ENCODE measurements at places on chromosomes 13 and 19.

DNA sequence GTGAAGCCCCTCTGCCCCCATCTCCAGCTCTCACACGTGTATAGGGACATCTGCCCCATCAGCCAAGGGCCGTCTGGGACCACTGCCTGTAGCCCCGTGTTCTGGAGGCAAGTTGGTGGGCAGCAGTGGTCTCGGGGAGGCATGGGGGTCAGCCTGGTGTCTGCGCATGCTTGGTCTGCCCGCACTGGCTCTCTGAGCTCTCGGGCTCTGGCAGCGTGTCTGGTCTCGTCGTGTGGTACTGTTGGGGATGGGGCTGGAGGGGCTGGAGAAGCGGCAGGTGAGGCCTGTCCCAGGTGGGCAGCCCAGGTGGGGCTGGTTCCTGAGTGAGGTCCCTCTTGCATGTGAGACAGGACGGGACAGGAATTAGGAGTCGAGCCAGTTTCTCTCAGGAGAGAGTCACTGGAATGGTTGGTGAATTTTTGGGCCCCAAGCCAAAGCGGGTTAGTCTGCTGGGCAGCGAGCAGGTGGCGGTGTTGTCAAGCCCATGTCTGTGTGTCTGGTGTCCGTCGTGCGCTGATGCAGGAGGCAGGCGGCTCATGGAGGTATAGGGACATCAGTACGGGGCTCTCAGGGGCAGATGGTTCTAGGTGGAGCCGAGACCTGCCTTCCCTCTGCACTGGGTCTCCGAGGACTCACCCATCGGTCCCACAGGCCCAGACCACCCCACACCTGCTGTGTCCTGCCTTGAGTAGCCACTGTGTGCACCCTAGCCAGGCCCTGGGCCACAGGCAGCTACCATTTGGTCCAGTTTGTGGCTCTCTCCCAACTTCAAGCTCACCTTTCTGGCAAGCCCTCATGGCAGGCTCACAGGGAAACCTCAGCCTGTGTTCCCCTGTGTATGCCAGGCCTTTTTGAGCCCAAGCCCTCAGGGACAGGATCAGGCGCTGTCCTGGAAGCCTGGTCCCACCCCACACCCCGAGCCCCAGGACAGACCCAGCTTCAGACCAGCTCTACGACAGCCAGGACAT lies 18.2 kb downstream of the COMP start:
- DNase-seq, result no peak

- no peak for DNase-seq
Measured at GRCh38 chr19:30752201-30752600, 380.0 kb downstream of the ZNF536 start.

DNA sequence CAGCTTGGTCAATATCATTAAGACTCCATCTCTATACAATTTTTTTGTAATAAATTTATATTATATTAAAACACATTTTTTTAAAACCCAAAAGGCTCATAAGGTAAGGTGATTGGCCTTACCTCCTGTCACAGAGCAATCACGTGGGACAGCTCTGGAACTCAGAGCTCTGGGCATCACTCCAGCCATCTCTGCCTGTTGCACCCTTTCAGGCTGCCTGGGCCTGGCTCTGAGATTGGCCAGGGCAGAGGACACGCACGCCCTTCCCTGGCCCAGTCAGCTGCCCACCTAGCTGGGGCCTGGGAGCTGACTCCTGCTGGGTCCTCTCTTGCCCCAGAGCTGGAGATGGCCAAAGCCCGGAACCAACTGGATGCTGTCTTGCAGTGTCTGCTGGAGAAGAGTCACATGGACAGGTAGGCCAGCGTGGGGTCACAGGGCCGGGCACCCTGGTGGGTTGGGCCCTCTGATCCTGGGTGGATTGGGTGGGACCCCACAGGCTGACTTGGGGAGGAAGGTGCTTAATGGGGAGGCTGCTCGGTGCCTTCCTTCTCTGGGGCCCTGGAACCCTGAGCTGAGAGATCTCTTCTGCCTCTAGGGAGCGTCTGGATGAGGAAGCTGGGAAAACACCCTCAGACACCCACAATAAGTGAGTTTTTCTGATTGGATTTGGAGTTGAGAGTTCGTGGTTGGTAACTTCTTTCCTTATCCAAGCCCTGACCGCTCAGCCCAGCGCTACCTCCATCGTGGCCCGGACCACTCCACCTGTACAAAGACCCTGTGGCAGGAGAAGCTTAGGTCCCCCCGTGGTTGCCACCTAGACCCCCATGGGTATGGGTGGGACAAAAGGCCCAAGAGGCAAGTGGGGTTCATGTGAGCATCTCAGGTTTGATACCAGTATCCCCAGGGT lies 3.7 kb downstream of the LIN37 start:
- no peak for DNase-seq

DNA sequence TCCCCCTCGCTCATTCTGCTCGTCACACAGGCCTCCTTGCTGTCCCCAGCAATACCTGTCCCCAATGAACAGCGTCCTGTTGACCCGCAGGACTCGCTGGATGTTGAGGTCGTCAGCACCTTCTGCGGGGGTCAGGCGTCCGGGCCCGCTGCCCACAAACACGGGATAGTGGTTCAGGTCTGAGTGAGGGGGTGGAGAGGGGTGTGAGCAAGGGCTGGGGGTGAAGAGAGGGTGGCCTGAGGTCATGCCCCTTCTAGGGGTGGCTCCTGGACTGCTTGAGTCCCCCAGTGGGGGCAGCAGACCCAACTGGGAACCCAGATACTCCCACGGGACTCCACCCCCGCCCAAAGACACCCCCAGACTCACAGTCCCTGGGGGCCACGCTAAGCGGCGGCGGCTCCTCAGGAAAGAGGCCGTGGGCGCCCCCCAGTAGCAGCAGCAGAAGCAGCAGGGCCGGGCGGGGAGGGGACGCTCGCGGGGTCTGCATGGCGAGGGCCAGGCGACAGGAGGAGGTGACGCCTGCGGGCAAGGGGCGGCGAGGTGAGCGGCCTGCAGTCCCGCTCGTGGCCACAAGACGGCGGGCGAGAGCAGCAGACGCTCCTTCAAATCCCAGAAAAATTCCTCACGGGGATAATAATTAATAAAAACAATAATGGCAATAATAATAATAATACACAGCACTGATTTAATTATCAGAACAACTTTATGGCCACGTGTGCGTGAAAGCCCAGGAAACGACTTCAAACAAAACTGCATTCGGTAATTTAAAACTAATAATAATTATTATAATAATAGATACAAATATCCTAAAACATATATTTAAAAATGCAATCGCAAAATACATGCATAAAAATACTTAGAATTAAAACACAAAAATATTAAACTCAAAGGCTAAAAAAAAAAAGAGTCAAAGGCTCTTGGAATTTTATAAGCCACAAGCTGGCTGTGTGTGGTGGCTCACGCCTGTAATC lies 1.2 kb downstream of the SEMA6B start:
- no peak for DNase-seq

DNA sequence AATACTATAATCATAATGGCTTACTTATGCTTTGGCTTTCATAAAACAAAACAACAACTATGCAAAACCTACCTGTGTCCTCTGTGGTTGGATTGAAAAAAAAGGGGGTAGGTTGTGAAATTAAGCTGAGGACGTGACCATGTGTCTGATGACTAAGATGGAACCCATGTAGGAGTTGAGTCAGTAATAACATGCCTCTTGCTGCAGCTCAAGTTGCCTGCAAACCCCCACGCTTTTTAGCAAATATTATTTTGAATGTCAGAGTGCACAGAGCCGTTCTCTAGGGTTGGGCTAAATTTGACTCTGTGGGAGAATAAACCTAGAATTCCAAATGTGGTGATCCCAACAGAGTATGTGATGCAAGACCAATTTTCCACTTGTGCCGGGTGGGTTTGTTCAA lies 209.3 kb downstream of the KCNRG start:
- DNase-seq, result no peak

- DNase-seq, result no peak
Measured at GRCh38 chr13:110448677-110449076, 112.8 kb downstream of the RAB20 start.

DNA sequence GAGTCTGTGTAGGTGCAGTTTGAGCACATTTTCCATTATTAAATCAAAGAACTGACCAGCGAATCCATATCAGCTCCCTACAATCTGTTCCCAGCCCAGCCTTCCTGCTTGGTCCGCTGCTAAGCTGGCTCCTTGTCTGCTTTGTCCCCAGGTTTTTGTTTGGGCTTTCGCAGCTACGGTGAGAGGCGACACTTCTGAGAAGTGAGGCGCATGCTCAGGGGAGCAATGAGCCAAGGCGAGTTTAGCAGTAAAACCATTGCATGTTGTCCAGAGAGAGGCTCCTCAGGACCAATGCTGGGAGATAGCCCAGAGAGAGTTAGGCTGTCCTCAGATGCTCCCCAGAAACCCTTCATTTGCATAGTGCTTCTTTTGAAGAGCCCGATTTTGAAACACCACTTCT lies 162.0 kb downstream of the ITGBL1 start:
- DNase-seq, result no peak

- no peak for DNase-seq
Measured at GRCh38 chr19:54674021-54674617, 11.3 kb downstream of the LILRB4 start.

GRCh38 chr13:100512422-100512821 lies 76.2 kb downstream of the GGACT start:
- no peak for DNase-seq

DNA sequence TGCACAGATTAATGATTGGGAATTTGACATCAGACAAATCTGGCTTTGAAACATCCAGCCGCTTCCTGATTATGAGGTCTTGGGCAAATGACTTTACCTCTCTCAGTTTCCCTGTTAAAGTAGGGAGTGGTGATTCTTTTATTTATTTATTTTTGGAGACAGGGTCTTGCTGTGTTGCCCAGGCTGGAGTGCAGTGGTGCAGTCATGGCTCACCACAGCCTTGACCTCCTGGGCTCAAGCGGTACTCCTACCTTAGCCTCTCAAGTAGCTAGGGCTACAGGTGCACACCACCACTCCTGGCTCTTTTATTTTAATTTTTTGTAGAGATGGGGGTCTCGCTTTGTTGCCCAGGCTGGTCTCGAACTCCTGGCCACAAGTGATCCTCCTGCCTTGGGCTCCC lies 2.7 kb downstream of the PSMD8 start:
- DNase-seq, result no peak

Data from esophagus squamous epithelium (tissue), 5 donors.